ENCODE measurements at places on chromosomes 16 and 17.
A peak's percentile ranks its signal among the peaks of the same experiment; 100 is the strongest.

- no peak for DNase-seq
These were observed at the start of gene OMG for GRCh38 chr17:31297090-31297489. OMG (minus strand) TSS chr17:31297239; CDS start chr17:31296331, 908 bp downstream.

DNA sequence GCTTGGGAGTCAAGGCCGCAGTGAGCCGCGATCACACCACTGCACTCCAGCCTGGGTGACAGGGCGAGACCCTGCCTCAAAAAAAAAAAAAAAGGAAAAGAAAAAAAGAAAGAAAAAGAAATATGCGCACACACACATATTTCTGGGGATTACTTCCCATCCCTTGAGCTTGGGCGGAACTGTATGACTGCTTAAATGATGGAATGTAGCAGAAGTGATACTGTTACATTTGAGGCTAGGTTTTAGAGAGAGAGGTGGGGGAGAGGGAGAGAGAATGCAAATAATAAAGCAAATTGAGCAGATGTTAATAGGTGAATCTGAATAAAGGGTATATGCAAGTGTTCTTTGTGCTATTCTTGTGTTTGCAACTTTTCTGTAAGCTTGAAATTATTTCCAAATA lies 12.0 kb upstream of the USP32 start:
- no peak for DNase-seq

DNA sequence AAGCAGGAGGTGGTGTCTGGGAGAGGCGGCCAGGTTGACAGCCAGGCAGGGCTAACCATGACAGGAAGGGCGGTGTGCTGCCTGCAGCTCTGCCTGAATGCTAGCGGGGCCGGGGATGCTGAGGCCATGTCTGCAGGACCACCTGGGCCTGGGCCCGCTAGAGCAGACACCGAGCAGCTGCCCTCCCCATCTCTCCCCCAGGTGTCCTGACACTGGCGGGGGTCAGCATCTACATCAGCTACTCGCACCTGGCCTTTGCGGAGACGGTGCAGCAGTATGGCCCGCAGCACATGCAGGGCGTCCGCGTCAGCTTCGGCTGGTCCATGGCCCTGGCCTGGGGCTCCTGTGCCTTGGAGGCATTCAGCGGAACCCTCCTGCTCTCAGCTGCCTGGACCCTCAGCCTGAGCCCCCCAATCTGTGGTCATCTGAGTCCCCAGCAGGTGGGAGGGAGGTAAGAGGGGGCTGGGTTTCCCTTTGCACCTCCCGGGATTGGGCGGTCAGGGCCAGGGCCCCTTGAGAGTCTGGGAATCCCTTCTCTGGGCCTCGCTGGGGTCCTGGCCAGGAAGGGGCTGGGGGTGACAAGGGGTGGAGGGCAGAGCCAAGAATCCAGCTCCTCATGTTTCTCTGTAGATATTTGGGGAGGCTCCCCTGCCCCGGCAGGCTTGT lies 7.5 kb downstream of the TMEM235 start:
- no peak for DNase-seq

- DNase-seq: peak; percentile 69
These were observed 132.2 kb downstream of the RAP1GAP2 start for GRCh38 chr17:2928294-2928890.

- no peak for DNase-seq
These were observed 125.4 kb downstream of the MRTFB start for GRCh38 chr16:14196539-14196938.

- no peak for DNase-seq
These were observed 167.2 kb downstream of the STX8 start for GRCh38 chr17:9408381-9408780.

DNA sequence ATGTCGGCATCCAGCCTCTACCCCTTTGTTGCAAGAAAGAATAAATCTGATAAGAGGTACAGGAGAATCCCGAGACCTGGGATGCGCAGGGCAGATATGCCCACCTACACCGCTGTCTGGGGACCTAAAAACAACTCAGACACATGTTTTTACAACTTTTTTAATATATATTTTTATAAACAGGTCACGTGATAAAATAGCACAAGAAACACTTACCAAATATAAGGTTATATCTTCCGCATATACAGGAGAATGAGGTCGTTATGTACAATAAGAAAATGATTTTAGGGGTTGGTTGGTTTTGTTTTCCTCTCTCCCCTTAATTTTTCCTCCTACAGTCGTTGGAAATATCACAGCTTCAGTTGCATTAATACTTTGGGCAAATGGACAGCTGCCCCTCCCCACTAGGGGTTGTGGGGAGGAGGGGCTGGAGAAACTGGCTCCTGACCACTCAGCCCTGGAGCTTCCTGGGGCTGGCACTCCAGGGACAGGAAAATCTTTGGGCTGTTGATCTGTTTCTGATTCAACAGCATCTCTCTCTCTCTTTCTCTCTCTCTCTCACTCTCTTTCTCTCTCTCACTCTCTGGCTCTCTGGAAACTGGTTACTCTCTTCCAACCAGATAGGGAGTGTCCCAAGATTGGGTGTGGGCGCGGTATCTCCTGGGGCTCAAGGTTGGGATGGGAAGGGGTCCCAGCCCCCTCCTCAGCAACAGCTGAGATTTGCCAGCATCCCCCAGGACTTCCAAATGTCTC lies 2.3 kb upstream of the WDR24 start:
- no peak for DNase-seq

GRCh38 chr16:87326151-87326571 lies 9.0 kb upstream of the C16orf95 start:
- no peak for DNase-seq

- no peak for DNase-seq
These were observed 169.5 kb downstream of the AHSP start for GRCh38 chr16:31696968-31697743.

DNA sequence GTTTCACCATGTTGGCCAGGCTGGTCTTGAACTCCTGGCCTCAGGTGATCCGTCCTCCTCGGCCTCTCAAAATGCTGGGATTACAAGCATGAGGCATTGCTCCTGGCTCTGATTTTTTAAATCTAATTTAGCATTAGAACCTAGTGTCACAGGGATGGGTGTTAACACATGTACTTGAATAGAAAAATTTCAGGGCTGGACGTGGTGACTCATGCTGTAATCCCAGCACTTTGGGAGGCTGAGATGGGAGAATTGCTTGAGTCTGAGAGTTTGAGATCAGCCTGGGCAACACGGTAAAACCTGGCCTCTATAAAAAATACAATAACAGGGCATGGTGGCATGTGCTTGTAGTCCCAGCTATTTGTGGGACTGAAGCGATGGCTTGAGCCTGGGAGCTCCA lies 6.0 kb upstream of the RNF135 start:
- no peak for DNase-seq

- no peak for DNase-seq
These were observed 9.6 kb upstream of the STX4 start for GRCh38 chr16:31023627-31024226.

DNA sequence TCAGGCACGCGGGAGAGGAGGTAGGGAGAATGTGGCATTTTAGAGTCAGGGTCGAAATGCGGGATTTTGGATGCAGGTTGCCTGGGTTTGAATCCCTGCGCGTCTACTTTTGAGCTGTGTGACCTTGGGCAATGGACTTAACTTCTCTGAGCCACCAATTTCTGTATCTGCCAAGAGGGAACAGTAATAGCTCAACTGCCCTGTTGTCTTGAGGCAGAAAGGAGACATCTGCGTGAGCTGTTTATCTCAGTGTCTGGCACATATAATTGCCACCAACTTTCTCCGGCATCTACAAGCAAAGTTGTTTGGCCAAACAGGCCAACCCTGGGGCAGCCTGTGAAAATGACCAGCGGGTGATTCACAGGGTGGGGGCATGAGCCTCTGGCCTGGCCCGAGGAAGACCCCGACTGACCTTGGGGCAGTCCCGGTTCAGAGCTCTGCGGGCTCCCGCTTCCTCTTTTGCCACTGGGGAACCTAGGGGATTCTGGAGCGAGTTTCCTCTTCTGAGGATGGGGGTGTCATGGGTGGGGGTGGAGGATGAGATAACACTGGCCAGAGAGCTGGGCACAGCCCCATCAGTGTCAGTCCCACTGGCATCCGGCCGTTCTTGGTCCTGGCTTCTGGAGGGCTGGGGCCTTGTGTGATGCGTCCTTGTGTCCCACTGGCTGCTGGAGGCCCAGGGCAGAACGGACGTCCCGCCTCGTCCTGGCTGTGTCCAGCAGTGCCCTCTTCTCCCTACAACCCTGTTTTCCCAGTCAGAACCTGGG lies 1.3 kb downstream of the SNN start:
- no peak for DNase-seq

DNA sequence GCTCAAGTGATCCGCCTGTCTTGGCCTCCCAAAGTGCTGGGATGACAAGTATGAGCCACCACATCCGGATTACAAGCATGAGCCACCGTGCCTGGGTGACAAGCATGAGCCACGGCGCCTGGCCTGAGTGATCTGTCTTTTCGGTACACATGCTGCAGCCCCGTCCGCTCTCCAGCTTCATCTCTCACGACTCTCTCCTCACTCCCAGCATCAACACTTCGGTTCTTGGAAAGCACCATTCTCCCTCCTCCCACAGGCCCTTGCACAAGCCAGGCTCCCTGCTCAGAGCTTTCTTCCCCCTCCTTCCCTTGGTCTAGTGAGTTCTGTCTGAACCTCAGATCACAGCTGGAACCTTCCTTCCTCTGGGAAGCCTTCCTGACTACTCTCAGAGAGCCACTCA lies 6.5 kb upstream of the NCBP3 start:
- DNase-seq: no peak

GRCh38 chr16:84800158-84800978 lies 19.4 kb upstream of the CRISPLD2 start:
- DNase-seq: no peak

DNA sequence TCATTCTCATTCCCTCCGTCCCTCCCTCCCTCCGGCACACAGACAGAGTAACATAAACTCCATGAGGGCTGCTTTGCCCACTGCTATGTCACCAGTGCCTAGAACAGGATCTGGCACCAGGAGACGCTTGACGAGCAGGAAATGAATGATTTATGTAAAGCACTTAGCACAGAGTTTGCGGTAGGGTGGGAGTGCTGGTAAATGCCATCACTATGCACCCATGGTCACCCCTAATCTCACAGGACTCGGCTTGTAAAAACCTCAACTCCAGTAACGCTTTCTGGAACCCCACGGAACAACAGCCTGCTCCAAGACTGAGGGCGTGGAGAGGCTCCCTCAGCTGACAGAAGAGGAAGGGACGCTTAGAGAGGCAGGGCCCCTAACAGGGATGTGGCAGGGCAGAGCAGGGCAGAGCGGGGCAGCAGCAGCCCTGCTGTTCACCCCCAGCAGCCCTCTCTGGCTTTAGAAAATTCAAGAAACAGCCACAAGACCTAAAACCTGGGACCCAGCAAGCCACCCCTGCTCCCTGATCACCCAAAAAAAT lies 156.9 kb downstream of the C16orf78 start:
- no peak for DNase-seq

DNA sequence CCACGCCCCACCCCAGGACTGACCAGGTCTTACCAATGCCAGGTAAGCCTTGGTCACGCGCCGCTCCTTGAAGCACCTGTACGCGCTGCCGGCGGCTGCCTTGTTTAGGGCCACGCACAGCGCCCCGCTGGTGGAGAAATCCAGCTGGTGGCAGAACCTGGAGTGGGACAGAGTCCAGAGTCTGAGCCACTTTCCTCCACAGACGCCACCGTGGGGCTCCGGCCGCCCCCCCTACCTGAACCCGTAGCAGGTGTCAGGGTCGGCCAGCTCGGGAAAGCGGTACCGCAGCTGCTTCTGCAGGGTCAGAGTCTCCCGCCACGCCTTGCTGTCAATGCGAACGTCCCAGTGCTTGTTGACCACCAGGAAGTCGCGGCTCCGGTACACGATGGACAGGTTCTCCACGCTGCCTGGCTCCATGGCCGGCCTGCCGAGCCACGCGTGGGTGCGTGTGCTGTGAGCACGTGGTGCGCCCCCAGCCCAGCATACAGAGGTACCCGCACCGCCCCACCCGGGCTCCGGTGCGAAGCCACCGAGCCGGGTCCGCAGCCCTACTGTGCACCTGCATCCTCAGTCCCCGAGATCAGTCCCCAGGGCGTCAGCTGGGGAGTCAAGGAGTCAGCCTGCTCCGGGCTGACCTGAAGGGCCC lies 737 bp downstream of the RPUSD1 start:
- no peak for DNase-seq

- DNase-seq: no peak
These were observed 129.4 kb upstream of the PLCG2 start for GRCh38 chr16:81649561-81650184.

DNA sequence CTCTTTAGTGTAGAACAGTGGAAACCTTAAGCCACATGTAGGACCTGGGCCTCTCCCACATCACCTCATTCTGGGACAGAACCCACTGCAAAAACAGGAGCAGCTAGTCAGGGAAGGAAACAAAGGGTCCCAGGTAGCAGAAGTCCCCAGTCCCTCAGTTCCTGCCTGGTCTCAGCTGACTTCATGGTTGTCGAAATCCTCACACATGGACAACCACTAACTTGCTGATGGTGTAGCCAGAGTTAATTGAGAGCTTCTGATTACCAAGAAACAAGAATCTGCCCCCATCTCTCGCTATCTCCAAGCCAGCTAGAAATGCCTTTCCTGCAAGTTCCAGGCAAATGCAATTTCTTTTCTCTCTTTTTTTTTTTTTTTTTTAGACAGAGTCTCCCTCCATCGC lies 3.6 kb upstream of the ARL5C start:
- DNase-seq: no peak

DNA sequence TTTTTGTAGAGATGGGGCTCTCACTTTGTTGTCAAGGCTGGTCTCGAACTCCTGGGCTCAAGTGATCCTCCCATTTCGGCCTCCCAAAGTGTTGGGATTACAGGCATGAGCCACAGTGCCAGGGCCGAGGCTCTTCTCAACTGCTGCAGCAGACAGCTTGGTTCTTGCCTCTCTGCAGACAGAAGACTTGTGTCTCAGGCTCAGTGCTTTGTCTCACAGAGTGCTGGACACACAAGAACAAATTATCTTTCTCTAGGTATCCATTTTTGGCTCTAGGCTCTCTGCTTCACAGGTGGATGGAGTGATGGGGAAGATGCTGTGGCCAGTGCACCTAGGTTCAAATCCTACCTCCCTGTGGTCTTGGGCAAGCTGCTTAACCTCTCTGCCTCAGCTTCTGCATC lies 80.8 kb upstream of the RNU2-1 start:
- no peak for DNase-seq

DNA sequence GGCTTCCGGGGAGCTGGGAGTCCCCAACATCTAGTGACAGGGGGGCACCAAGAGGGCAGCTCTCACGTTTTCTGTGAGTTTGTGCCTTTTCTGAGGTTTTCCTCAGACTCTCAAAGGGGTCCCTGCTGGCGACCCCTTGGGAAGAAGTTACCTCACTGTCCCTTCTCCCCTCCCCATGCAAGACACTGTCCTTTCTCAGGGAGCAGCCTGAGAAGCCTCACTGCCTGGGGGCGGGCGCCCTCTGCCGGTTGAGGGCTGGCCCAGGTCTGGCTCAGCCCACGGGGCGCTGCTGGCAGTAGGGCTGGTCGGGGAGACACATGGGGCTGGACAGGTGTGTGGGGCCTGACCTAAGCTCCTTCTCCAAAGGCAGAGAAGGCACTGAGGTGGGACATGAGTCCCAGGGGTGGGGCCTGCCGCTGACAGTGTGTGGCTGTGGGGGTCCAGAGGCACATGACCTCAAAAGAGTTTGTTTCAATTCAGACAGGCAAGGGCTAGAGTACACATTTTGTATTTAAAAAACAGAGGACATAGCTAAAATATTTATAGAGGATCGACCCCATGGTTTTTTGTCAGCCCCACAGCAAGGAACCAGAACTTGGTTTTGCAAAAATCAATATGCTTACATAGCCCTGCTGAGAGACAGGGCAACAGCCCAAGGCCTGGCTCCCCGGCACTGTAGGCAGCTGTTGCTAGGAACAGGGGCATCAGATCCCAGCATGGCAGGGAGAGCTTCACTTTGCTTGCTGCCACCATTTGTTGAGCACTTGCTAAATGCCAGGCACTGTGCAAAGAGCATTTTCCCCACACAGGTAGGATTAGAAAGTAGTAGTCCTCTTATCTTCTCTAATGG lies 18.5 kb upstream of the ALDH3A1 start:
- peak; percentile 77 for DNase-seq

GRCh38 chr16:80894091-80894490 lies 89.7 kb upstream of the CDYL2 start:
- no peak for DNase-seq
